ENCODE measurements at places on chromosomes 16 and 17.

DNA sequence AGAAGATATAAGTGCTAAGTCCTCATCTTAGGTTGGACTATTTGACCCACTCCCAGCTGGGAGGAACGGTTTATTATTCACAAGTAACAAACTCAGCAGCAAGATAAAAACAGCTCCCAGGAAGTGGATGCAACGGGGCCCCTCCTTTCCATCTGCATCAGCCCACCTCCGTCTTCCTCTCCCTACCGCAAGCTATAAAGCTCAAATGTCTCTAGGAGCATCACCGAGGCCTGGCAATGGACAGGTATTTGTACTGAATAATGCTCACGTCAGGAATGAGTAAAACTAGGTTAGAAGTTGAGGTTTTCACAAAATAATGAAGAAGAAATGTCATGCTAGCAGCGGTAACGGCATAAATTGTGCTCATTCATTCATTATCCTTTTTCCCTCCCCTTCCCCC is 408.7 kb upstream of the PSMD7 start:
- no peaks in the 10 kb centered on the region for H3K36me3 ChIP-seq
- no peaks in the 10 kb centered on the region for H3K27me3 ChIP-seq
- H3K4me1 ChIP-seq: peaks cover 41% of the 10 kb centered on the region
- no peak overlapping the region for H3K27ac ChIP-seq
- no peak overlapping the region for H3K4me3 ChIP-seq
- no peak for DNase-seq

DNA sequence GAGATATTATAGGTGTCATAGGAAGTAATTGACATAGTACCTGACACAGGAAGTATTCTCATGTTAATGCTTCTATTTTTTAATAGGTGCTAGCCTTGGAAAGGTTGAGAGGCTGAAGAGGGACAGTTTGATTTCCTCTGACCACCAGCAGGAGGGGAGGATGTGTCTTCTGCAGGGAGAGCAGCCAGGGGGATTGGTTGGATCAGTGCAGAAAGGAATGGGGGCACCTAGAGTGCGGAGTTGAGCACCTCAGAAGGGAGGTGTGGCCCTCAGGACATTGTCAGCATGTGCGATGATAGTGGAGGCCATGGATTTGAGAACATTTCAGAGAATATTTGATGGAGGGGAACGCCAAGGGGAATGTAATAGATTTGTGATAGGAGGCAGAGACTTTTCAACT is 23.4 kb downstream of the HAPSTR1 start:
- H3K4me1 ChIP-seq: peaks cover 18% of the 10 kb centered on the region
- no peaks in the 10 kb centered on the region for H3K27me3 ChIP-seq
- DNase-seq: no peak
- peaks cover 3% of the 10 kb centered on the region for H3K36me3 ChIP-seq
- H3K4me3 ChIP-seq: no peak overlapping the region

DNA sequence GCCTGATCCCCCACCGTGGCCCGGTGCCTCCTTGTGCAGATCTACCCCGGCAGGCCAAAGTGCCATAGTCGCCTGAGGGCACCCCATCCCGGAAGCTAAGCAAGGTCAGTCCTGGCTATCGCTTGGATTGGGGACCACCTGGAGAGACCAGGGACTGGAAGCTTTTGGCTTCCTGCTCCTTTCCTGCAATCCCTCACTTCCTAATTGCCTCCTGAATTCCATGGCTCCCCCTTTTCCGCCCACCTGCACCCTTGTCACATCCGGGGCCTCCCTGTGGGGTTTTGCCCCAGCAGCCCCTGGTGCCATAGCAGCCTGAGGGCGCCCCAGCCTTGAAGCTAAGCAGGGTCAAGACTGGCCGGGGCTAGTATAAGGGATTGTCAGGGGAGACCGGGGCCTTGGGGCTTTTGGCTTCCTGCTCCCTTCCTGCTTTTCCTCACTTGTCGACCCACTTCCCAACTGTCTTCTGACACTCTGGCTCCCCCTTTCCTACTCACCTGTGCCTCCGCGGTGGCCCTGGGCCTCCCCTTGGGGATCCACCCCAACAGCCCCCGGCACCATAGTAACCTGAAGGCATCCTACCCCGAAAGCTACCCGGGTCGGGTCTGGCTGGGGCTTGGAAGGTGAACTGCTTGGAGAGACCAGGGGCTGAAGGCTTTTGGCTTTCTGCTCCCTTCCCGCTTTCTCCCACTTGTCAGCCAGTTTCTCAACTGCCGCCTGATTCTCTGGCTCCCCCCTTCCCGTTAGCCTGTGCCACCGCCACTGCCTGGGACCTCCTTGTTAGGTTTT is 2293.6 kb downstream of the TP53TG3F start:
- H3K4me3 ChIP-seq: no peak overlapping the region
- DNase-seq: no peak
- no peaks in the 10 kb centered on the region for H3K36me3 ChIP-seq
- no peak overlapping the region for H3K27ac ChIP-seq

DNA sequence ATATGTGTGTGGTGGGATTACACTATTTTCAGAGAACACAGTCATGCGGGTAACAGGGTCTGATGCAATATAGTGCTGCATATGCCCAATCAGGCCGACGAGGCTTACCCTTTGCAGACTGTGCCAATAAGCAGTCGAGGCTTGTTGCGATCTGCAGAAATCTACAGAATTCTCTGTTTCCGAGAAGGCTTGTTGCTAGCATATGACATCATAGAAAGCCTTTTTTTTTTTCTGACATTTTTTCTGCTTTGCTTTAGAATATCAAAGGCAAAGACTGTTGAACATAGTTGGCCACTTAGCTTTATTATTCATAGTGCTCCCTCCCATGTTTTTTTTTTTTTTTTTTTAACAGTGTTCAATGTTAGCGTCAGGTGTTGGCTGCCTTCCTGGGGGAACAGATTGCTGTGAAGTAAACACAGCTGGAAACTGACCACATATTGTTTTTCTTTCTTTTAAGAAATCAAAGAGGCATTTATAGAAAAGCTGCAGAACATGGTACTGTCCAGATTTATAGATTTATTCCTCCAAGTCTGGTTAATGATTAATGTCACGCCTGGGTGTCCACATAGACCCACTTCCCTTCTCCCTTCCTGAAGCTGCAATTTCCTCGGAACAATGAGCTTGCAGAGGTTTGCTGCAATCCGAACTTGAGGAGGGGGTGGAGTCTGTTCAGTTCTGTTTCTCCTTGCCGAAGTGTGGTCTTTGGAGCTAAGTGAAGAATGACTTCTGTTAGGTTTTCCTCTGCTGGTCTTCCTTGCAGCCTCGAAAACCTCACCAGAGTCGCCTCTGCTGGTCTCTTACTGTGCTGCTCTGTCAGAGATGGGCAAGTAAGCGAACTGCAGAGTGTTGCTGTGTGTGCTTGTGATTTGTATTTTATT is 87.3 kb downstream of the MAP2K6 start:
- no peak overlapping the region for H3K27ac ChIP-seq
- DNase-seq: peak; percentile 27
- H3K4me3 ChIP-seq: no peak overlapping the region
- peaks cover 54% of the 10 kb centered on the region for H3K4me1 ChIP-seq

- no peaks in the 10 kb centered on the region for H3K36me3 ChIP-seq
- peak overlapping the region; percentile 84 for H3K4me3 ChIP-seq
- DNase-seq: no peak
- H3K27ac ChIP-seq: no peak overlapping the region
- peaks cover 12% of the 10 kb centered on the region for H3K4me1 ChIP-seq
These were observed 1.2 kb downstream of the STAT3 start for GRCh38 chr17:42386777-42387657.

- no peak overlapping the region for H3K27ac ChIP-seq
- H3K4me1 ChIP-seq: no peaks in the 10 kb centered on the region
- no peaks in the 10 kb centered on the region for H3K36me3 ChIP-seq
- no peaks in the 10 kb centered on the region for H3K27me3 ChIP-seq
- no peak for DNase-seq
These were observed 756.4 kb downstream of the CDH11 start for GRCh38 chr16:64365448-64365931.

DNA sequence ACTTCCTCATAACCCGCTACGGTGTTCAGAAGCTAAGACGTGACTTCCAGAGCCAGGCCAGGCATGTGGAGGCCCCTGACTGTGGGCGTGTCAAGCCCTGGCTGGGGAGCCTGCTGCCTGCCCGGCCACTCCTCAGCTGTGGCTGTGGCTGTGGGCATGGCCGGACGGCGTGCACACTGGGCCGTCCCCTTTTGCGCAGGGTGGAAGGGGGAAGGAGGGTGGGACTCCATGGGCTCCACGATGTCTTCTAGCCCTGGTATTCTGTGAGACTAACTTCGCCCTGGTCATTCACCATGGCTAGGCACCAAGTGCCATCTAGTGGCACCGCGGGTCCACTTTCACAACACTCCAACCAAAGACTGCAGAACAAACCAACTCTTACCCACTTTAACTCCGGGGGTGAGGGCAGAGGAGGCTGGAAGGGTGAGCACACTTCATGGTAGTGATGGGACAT is 67.9 kb downstream of the N4BP1 start:
- H3K27ac ChIP-seq: no peak overlapping the region
- H3K36me3 ChIP-seq: peaks cover 7% of the 10 kb centered on the region
- no peaks in the 10 kb centered on the region for H3K4me1 ChIP-seq
- DNase-seq: peak; percentile 47
- no peaks in the 10 kb centered on the region for H3K27me3 ChIP-seq

GRCh38 chr17:74099442-74100340 is 103.8 kb upstream of the RPL38 start:
- peaks cover 12% of the 10 kb centered on the region for H3K4me1 ChIP-seq
- no peaks in the 10 kb centered on the region for H3K27me3 ChIP-seq
- no peak overlapping the region for H3K4me3 ChIP-seq
- H3K27ac ChIP-seq: no peak overlapping the region
- DNase-seq: no peak

DNA sequence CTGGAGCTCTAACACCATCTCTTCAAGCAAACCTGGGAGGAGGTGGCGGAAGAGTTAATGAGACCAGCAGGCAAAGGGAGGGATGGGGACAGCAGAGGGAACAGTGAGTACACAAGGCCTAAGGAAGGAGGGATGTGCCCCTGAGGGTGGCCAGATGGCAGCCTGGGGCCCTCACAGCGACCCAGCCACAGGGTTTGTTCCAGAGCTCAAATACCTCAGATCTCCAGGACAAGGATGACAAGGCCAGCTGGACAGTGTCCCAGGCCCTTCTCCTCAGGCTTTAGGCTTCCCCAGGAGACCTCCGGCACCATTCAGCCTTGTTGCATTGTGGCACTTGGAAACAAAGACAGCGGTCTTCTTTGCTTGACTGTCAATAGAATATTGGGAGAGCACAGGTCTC is 14.9 kb downstream of the CDIP1 start:
- H3K27ac ChIP-seq: no peak overlapping the region
- no peak for DNase-seq
- H3K4me1 ChIP-seq: peaks cover 15% of the 10 kb centered on the region
- no peak overlapping the region for H3K4me3 ChIP-seq
- no peaks in the 10 kb centered on the region for H3K27me3 ChIP-seq
- H3K36me3 ChIP-seq: no peaks in the 10 kb centered on the region

DNA sequence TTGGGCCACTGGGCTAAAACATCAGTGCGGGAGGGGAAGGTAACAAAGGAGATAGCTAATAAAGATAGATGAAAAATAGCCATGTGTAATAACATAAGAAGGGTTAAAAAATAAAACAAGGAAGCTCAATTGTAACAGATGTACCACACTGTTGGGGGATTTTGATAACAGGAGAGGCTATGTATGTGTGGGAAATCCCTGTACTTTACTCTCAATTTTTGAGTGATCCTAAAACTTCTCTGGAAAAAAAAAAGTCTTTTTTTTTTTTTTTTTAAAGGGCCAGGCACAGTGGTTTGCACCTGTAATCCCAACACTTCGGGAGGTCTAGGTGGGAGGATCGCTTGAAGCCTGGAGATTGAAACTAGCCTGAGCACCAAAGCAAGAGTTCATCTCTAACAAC is 1.9 kb upstream of the MMD start:
- no peak overlapping the region for H3K4me3 ChIP-seq
- peaks cover 4% of the 10 kb centered on the region for H3K36me3 ChIP-seq
- no peaks in the 10 kb centered on the region for H3K27me3 ChIP-seq
- H3K4me1 ChIP-seq: peaks cover 9% of the 10 kb centered on the region

DNA sequence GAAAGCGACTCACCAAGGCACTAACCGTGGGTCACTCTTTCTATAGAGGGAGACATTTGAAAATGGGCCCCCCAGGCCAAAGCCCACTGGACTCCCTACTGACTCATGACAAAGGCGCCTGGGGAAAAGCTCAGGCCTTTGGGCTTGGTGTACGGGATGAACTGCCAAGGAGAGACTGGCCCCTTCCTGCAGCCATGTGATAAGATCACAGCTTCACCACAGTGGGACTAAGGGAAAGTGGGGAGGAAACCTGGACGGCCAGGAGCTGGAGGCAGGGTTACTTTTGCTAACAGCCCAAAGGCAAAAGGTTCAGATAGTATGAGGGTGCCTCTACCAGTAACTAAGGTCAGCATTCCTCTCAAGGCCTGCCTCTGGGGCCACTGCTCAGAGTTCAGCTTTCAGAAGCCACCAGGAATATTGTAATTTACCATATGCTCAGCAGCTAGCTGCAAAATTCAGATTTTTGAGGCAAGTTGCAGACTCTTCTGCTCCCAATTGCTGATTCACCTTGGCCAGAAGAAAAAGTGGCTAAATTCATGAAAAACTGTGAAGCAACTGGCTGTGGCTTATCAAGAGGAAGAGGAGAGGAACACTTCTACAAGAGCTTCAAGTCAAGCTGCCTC is 37.1 kb upstream of the SLC25A19 start:
- no peaks in the 10 kb centered on the region for H3K27me3 ChIP-seq
- H3K27ac ChIP-seq: peak overlapping the region; percentile 45
- H3K4me1 ChIP-seq: peaks cover 4% of the 10 kb centered on the region

GRCh38 chr17:38330941-38331411 is 12.8 kb downstream of the GPR179 start:
- H3K36me3 ChIP-seq: no peaks in the 10 kb centered on the region
- H3K4me1 ChIP-seq: peaks cover 6% of the 10 kb centered on the region
- no peak for DNase-seq
- no peak overlapping the region for H3K4me3 ChIP-seq
- H3K27me3 ChIP-seq: no peaks in the 10 kb centered on the region

DNA sequence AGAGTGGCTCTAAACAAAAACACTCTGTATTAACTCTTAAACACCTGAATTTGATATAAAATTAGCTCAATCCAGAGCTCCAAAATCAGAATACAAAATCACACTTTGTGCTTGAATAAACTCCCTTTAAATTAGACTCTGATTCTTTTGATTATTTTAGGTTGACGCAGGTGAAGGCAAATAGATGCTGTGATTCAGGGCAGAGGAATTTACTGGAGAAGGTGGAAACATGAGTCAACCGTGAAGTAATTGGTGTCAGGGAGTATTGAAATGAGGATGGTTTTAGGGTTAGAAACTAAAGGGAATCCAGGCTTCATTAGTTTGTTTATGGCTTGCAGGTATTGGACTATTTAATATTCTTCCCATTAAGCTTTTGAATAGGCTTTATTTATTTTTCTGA is 37.1 kb upstream of the TEKT1 start:
- DNase-seq: no peak
- H3K4me1 ChIP-seq: no peaks in the 10 kb centered on the region
- no peaks in the 10 kb centered on the region for H3K27me3 ChIP-seq
- no peaks in the 10 kb centered on the region for H3K36me3 ChIP-seq
- H3K4me3 ChIP-seq: no peak overlapping the region
- no peak overlapping the region for H3K27ac ChIP-seq

DNA sequence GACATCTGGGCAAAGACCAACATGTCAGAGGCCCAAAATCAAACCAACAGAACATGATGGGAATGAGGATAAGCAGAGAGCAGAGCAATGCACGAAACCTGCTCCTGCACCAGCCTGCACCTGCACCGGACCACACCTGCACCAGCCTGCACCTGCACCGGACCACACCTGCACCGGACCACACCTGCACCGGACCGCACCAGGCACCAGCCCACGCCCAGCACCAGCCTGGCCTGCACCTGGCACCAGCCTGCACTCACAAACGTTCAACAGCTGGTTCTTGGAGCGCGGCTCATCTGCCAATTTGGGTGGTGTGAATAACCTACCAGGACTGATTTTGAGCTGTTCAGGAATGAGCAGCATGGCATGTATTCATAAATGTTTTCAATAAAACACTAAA is 18.2 kb downstream of the CEP131 start:
- DNase-seq: no peak
- no peaks in the 10 kb centered on the region for H3K27me3 ChIP-seq
- no peak overlapping the region for H3K27ac ChIP-seq
- H3K4me1 ChIP-seq: no peaks in the 10 kb centered on the region
- H3K4me3 ChIP-seq: no peak overlapping the region
- H3K36me3 ChIP-seq: no peaks in the 10 kb centered on the region
